ENCODE measurements at places on chromosomes 5 and 9.

GRCh38 chr5:137545956-137546355 lies 46.8 kb upstream of the SPOCK1 start:
- no peak for DNase-seq

DNA sequence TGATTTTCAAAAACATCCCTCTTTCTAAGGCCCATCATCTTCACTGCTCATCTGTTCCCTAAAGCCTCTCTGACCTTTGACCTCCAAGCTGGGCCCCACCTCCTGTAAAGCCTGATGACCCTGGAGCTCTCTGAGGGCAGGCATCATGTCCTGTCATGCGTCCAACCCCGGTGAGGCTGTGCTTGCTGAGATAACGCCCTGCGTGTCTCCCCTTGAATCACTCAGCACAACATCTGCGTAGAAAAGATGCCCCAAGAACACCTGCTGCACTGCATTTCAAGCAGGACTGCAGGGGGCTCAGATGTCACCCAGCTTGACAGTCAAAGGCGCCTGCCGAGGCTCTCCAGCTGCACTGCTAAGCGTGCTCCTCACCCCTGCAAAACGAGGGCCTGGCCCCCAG lies 78.0 kb downstream of the OTULIN start:
- DNase-seq: no peak

DNA sequence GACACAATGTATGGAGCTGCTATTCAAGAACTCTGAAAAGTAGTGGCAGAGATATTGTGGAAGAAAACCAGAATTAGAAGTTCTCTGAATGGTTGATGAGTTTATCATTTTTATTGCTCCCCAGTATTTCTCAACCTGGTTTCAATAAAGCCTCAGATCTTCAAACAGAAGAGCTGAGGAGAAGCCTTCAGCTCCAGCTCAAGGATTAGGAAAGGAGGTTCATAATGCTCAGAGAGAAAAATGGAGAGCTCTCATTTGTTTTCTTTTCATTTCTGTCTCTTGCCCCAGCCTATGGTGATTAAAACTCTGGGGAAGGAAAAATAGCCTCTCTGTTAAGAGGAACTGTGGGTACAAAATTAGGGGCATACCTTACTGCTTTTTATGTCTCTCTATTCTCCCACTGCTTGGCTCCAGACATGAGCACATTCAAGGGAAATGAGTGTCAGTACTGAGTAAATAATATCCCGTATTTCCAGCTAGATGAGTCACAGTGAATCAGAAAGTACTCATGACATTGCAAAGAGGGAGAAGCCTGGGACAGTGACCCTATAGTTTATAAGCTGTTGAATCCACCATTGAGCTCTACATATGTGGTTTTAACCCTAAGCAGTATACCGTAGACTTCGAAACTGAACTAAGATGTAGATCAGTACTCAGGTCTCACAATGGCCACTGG lies 138.1 kb downstream of the EMB start:
- no peak for DNase-seq

DNA sequence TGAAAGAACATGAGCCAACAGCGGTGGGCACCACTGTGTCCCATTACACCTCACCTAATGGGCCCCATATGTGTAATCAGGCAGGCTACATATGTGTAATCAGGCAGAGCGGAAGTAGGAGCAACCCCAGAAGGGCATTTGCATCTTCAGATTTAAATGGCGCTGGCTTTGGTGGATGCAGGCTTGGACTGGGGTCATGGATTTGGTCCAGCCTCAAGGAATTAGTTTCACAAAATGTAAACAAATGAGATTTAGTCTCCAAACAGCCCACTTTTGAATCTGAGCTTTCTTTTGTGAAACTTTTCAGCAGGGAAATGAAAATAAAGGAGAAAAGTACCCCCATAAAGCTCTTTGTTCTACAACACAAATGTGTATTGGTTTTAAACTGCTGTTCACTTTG lies 161.3 kb downstream of the LPAR1 start:
- DNase-seq: no peak

- DNase-seq: no peak
Observed at GRCh38 chr9:27414220-27414761, 109.8 kb upstream of the IFNK start.

Measured in NCI-H1930 (cell line).